Endodermal cell (in vitro differentiated cells): ENCODE measurements at places on chromosomes 12 and 14. TPM values are rescaled to one million over a fixed set of nuclear protein-coding genes. Genes with fewer than 3 reads are reported as not detected.

Gene NFE2
- total RNA-seq, result 1.7 to 2.7 TPM (median 2.0 TPM) in 3 replicates

Gene GNB3
- total RNA-seq, result 14.3 and 17.1 TPM in 2 replicates

Gene NKX2-8
- 0.61 and 0.77 TPM in 2 replicates for total RNA-seq

Gene GUCY2C
- total RNA-seq, result 2.4 and 2.6 TPM in 2 replicates

Gene HNF1A
- total RNA-seq, result 0.42 to 0.63 TPM in 2 of 3 replicates, not detected in the other

Gene TAS2R13
- 1.7 and 5.1 TPM in 2 replicates for total RNA-seq

Gene TCL1B
- 0.93 and 0.95 TPM in 2 replicates for total RNA-seq

Gene VDR
- 0.04 TPM in 1 of 2 replicates, not detected in the other for total RNA-seq

Gene GRIP1
- 41.0 to 43.8 TPM (median 42.8 TPM) in 3 replicates for total RNA-seq

Gene A2ML1
- total RNA-seq, result 10.7 to 11.6 TPM (median 11.0 TPM) in 3 replicates

Gene FIGNL2
- 9.0 and 10.5 TPM in 2 replicates for total RNA-seq

Gene RTL1
- 1.3 to 2.0 TPM (median 2.0 TPM) in 3 replicates for total RNA-seq

Gene FLVCR2
- 6.2 to 9.2 TPM (median 8.4 TPM) in 3 replicates for total RNA-seq

Gene KLHL33
- 0.13 TPM in 1 of 3 replicates, not detected in the others for total RNA-seq
